ENCODE measurements at places on chromosomes 5 and 9.
A peak's percentile ranks its signal among the peaks of the same experiment; 100 is the strongest.

DNA sequence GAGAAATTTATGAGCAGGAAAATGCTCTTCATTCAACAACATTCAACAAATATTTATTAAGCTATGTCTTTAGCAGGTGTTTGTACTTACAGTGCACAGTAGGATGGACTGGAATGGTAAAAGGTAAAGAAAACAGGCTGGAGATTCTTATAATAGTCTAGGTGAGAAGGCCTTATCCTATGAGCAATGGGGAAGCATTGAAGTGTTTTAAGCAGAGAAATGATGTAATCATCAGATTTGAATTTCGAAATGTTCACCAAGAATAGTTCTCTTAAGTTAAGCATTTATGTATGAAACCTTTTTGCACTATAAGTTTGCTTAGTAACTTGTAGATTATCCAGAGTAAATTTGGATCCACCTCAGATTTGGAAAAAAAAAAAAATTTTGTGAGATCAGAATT, 209.3 kb downstream of the NR3C1 start:
- no peak for DNase-seq

- no peak for DNase-seq
Measured at GRCh38 chr5:14183187-14183939, 40.2 kb downstream of the TRIO start.

DNA sequence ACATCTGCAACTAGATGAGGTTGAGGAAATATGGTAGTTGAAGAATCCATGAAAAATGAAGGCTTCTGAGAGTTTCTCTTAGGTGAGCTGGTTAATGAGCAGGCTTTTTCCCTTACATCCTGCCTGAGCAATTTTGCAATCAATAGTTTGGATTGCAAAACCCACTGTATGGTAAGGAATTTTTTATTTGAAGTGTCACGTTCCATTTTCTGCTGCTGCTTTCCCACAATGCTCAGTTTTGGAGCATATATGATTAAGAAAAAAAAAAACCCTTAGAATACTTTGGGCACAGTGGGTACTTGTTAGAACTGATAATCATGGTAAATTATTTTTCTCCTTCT, 144.2 kb downstream of the PCSK1 start:
- DNase-seq, result no peak

DNA sequence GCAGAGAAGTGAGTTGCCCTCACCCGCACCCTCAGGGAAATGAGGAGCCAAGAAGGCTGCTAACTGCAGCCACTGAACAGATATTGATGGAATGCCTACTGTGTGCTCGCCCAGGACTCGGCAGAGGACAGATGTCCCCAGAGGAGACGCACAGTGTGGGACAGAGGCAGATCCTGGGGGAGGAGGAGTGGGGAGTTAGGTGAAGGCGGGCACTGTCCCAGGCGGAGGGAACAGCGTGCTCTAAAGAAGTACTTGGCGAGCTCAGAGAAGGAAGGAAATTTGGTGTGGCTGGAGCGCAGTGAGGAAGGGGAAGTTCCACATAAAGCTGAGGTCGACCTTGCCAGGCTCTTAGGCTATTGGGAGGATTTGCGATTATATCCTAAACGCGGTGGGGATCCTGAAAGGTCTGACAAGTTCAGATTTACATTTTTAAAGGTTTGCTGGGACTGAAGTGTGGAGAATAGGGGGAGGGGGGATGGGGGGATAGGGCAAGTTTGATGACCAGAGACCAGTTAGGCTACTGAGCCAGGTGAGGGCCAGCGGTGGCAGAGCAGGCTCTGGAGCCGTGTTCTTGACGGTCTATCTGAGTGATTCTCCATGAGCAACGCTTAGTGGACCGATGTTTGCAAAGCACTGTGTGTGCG, 23.6 kb upstream of the CERCAM start:
- DNase-seq, result peak; percentile 87

- no peak for DNase-seq
Measured at GRCh38 chr5:111348661-111349329, 124.6 kb downstream of the CAMK4 start.

DNA sequence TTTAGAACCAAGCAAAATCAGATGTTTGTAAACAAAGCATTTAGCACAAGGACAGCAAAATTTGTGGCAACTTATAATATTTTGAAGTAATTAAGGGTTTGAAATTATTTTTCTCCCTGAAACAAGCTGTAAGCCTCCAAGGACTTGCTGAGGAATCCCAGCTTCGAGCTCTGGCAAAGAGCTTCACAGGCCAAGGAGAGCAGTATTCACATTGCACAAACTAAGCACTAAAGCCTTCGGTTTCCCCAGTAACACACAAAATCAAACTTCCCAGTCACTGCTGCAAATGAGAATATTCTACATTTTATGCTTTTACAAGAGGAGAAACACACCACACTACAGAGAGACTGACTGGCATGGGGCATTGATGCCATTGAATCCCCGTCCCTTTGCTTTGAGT, 101.9 kb downstream of the WDR41 start:
- no peak for DNase-seq

DNA sequence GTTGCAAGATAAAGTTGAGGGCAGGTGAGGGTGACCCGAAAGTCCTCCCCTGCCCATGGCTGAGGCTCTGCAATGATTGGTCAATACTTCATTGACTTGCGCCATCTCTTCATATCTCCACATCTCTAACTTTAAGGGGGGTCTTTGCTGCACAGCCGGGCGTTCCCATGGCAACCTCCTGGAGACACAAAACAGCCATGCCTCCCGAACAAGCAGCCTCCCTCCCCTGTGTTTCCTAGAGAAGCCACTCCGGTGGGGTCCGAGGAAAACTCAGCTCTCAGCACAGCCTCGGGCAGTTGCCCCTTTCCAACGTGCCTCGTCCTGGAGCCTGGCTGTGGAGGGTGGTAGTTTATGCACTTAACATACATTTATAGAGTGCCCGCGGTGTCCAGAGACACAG, 57.5 kb downstream of the TSPAN17 start:
- no peak for DNase-seq

GRCh38 chr5:19408149-19408548, 579.9 kb downstream of the CDH18 start:
- no peak for DNase-seq

- DNase-seq, result no peak
Measured at GRCh38 chr5:151870820-151871219, 53.8 kb downstream of the GLRA1 start.

DNA sequence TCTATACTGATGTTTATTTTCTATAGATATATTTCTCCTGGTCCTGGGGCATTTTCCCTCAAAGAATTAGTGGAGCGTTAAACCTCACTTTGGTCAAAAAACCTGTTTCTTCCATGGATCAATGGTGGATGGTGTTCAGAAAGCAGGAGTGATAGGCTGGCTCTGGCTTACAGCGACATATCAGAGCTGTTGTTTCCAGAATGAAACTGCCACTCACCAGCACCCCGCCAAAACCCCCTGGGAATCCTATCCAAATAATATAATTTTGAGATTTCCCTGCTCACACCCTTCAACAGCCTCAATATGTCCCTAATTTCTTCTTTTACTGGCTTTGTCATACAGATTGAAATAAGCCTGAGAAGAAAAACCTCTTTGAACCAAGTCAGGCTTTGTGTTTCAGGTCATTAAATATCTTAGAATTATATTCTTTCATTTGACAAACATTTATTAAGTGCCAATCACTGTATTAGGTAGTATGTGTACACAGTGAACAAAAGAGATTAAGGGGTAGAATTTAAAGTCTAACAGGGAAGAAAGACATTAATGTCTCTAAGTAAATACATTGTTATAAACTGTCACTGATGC, 144.5 kb upstream of the GPR151 start:
- no peak for DNase-seq

- no peak for DNase-seq
Measured at GRCh38 chr5:67815455-67816391, 399.8 kb upstream of the PIK3R1 start.

- DNase-seq, result no peak
Measured at GRCh38 chr5:175766963-175767362, 104.4 kb upstream of the CPLX2 start.

GRCh38 chr9:37146410-37146809, 26.0 kb downstream of the ZCCHC7 start:
- no peak for DNase-seq

DNA sequence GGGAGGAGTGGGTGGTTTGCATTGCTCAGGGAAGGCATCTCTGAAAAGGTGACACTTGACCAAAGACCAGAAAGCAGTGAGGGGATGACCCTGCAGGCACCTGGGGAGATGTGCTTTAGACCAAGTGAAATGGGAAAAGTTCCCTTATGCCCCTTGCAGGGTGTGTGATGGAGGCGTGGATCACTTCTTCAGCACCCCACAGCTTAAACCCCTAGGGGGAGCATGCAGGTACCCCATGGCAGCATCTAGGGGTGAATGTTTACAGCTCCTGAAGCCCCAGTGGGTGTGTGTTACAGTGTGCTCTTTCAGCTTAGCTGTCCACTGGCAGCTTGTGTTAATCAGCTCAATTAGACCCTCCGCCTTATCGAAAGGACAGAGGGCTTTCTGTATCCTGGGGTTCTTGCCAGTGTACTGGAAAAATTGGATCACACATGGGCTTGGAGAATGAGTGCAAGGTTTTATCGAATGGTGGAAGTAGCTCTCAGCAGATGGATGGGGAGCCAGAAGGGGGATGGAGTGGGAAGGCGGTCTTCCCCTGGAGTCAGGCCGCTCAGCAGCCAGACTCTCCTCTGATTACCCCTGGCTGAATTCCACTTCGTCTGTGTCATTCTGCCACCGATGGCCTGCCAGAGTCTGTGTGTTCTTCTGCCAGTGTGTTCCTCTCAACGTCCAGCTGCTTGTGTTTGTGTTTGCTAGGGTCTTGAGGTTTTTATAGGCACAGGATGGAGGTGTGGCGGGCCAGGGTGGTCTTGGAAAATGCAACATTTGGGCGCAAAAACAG, 6.3 kb downstream of the BHMT2 start:
- peak; percentile 24 for DNase-seq

DNA sequence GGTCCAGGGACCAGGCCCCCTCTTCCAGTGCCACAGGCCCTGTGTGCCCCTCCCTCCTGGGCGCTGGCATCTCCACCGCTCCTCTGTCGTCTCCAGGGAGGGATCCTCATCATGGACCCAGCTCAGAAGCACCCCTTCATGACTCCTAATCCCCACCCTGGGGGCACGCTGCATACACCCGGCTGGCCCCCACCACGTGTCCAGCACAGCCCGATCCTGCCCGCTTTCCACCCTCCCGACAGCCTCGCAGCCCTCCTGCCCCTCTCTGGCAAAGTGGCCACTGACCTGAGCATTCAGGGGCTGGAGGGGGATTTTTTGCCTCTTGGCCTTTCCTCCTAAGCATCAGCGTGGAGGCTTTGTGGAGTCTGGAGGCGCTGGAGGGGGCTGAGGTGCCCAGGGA, 1.4 kb downstream of the CCDC187 start:
- no peak for DNase-seq

GRCh38 chr5:148205044-148205806, 2.4 kb downstream of the SPINK6 start:
- no peak for DNase-seq

DNA sequence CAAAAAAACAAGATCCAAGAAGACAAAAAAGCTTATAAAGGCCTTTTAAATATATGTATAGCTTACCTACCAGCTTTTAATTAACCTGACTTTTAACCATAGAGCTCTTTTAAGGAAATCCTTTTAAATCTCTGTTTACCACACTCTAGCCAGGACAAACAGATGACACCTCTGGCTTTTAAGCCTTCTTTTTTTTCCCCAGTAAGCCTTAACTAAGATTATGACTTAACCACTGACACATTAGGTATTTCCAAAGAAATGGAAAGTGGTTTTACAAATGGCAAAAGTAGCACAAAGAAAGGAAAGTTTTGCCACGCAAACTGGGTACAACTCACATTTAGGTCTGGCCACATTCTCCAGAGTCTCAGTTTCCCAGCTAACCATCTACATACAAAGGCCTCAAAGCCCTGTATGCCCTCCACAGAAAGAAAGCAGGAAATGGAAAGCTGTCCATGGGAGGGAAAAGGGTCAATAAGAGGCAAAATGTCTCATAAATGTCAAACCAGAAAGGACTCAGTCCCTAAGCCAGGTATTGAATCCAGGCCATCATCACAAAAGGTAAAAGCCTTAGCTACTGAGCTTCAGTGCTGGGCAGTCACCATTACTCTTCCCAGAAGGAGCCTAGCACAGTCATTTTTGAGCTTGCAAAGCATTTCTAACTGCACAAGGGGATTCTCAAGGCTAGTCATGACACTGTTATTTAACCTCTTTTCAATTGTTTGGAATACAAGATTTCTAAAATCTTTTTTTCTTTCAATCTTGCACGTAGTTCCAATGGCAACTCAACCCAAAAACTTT, 19.7 kb downstream of the TMEM161B start:
- no peak for DNase-seq

GRCh38 chr9:79264041-79264440, 307.7 kb upstream of the TLE4 start:
- no peak for DNase-seq

DNA sequence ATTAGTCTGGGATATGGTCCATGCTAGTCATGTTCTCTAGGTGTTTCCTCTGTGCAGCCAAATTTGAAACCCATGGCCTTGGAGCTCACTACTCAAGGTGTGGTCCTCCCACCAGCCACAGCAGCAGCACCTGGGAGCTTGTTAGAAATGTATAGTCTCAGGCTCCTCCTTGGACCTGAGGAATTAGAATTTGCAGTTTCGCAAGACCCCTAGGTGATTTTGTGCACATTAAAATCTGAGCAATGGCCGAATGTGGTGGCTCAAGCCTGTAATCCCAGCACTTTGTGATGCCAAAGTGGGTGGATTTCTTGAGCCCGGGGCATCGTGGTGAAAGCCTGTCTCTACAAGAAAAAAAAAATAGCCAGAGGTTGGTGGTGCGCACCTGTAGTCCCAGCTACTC, 72.3 kb upstream of the NEK6 start:
- no peak for DNase-seq

GRCh38 chr5:143677403-143677802, 134.6 kb upstream of the HMHB1 start:
- DNase-seq, result no peak

GRCh38 chr5:2891781-2892180, 140.3 kb upstream of the IRX2 start:
- no peak for DNase-seq

DNA sequence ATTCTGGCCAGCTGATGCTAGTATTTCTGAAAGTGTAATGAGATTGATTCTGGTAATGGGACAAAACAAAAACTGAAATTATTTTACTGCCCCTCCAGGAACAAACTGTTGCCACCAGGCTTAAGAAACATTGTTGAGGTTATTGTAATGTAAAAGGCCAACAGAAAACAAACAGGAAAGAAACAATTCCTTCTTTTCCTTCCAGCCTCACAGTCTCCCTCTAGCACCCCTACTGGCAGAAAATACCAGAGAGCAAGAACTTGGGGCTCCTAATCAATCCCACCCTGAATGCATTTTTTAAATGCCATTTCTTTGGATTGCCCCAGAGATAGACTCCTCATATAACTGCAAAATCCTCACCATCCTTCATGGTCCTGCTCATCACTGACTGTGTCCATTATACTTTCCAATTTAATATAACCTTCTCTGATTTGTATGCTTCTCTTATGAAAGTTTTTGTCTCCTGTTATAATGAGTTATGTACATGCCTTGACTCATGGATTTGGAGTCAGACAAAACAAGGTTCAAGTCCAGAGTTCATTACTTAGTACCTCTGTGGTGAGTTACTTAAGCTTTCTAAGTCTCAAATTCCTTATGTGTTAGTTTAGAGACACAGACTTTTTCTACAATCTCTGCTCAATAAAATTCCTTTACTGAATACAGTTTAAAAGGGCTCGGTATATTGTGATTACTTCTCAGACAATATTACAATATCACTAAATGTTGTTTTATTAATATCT, 157.9 kb upstream of the FBN2 start:
- peak; percentile 87 for DNase-seq

All from GM23338 (cell line).